ENCODE measurements at places on chromosomes 16 and 17.

GRCh38 chr17:13491916-13492736 is 109.6 kb downstream of the HS3ST3A1 start:
- no peak for DNase-seq

GRCh38 chr17:53463363-53463762 is 359.4 kb upstream of the KIF2B start:
- DNase-seq: no peak

GRCh38 chr16:87939562-87940423 is 3.5 kb upstream of the CA5A start:
- no peak for DNase-seq

GRCh38 chr16:85954927-85955519 is 56.1 kb downstream of the IRF8 start:
- no peak for DNase-seq

DNA sequence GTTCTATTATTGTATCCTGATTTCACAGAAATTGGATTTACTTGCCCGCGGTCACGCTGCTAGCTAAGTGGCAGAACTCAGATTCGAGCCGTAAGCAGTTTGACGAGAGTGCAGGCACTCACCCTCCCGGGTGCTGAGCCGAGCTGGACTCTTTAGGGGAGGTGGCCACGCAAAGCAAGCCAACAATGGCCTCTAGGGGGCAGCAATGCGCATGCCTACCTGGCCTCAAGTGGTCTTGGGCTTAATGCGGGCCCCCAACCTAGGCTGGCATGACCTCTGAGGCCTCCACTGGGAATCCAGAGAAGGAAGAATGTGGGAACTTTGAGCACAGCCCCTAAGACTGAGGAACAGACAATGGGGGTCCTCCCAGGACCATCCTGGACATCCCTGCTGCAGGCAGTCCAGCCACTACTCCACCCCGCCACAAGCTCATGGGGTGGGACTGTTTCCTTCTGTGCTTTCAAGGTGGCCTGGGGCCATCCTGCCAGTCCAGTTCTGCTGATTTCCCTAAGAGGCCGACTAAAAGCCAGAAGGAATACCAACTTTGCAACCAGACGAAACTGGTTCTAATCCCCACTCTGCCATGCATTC is 276.5 kb downstream of the XYLT1 start:
- peak; percentile 38 for DNase-seq

GRCh38 chr16:12584488-12585233 is 219.0 kb downstream of the CPPED1 start:
- no peak for DNase-seq

- DNase-seq: no peak
Measured at GRCh38 chr16:78993346-78993745, 607.2 kb downstream of the MAF start.

DNA sequence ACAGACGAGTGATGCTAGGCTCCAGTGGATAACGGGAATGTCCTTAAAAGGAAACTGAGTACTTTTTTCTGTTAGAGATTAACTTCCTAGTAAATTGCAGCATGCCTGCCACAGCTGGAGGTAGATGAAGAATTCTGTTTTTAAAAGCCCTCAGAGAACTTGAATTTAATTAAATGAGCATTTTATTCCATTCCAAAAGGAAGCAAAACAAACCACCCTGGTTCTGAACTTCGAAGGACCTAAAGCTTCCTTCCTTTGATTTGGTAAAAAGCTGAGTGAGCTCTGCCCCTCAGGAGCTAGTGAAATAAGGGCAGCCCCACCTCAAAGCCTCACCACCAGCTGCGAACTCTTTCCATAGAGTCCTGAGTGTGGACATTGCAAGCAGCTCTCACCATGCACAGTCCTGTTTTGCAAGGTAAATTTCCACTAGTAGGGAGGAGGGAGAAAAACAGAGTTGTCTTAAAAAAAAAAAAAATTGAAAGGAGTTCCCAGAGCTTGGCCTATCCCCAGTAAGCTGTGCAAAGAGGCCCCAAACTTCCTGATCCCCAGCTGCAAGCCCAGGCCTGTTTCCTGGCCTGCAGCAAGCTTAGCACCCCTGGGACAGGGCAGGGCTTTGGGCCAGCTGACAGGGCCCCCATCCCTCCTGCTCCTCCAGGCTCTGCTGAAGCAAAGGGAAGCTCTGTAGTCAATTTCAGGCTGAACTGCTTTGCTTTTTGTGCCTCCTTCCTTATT is 11.2 kb downstream of the CHD9NB start:
- no peak for DNase-seq

- no peak for DNase-seq
Measured at GRCh38 chr17:17508019-17508535, 11.9 kb upstream of the RASD1 start.

DNA sequence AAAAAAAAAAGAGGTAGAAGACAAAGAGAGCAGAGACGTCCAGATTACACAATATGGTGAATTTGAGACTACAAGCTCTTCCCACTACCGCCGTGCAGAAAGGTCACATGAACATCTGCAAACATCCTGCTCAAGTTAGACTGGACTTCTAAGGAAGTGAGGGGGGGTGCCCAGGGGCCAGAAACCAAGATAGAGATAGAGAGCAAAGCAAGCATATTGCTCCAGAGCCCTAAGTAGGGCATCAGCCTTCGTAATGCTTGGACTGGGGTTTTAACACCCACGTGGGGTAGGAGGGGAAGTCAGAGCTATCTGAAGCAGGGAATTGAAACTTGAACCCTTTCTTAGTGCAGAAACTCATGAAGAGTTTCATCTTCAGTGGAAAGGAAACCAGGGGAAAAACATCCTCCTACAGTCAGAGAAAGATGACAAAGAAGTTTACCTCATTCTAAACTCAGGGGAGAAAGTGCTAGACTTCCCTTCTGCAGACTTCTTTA is 8.7 kb downstream of the CLEC19A start:
- peak; percentile 28 for DNase-seq

DNA sequence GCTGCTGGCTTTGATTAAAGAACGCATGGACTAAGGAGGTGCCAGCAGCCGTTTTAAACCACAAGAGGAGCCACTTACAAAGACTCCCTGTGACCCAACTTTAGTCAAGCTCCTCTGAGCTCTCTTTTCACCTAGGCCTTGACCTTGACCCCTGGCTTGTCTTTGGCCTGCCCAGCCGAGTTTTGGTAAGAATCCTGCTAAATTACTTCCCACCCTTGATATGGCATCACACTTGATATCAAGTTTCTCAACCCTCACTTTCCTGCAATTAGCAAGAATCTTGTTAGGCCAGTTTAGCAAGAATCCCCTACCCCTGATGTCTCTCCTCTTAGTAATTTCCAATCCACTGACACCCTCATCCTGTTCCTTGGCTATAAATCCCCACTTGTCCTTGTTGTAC is 232.8 kb upstream of the SALL1 start:
- no peak for DNase-seq

- no peak for DNase-seq
Measured at GRCh38 chr16:56662357-56663354, 4.9 kb downstream of the MT1F start.

DNA sequence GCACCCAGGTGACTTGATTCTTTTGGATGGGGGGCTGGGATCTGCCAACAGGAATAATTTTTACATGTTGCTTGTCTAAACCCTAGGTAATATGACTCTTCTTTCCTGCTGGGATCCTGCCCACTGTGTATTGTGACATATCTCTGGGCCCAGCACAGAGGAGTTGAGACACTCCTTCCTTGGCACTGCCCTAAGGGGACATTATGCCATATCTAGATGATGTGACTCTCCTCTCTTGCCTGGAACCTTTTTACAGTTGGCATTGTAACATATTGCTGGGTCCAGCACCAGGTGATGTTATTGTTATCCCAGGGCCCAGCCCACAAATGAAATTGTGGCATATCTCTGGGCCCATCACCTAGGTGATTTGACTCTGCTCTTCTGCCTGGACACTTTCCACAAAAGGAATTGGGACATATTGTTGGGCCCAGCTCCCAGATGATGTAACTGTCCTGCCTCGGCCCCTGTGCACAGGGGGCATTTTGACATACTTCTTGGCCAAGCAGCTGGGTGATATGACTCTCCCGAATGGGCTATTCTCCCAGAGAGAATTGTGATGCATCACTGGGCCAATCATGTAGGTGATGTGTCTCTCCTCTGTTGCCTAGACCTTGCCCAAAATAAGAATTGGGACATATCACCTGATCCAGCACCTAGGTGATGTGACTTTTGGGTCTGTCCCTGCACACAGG is 1837.7 kb downstream of the TP53TG3F start:
- DNase-seq: no peak

DNA sequence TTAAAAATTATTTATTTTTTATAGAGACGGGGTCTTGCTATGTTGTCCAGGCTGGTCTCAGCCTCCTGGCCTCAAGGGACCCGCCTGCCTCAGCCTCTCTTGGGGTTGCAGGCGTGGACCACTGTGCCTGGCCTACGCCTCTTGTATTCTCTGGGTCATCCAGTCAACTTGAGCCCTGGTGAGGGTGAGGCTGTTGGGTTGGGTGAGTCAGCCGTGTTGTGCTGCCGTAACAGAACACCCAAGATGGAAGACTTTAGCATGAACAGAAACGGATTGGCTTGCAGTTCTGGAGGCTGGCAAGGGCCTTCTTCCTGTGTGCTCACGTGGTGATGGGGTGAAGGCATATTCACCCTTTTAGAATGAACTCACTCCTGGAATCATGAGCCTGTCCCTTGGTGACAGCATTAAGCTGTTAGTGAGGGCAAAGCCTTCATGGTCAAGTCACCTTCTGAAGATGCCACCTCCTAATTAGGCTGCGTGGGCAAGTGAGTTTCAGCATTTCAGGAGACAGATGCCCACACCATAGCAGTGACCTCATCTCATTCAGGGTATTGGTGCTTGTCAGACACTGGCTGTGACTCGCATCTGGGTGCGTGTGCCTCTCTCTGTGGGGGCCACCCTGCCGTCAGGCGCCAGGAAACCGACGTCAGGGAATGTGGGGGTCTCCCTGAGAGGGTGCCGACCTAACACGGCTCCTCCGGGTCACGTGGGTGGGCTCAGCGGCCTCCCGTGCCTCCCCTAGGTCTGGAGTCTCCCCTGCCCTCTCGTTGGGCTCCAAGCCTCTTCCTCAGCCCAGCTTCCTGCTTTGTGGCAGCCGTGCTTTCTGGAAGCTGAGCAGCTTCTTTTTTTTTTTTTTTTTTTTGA is 49.8 kb downstream of the WDR45B start:
- DNase-seq: no peak

DNA sequence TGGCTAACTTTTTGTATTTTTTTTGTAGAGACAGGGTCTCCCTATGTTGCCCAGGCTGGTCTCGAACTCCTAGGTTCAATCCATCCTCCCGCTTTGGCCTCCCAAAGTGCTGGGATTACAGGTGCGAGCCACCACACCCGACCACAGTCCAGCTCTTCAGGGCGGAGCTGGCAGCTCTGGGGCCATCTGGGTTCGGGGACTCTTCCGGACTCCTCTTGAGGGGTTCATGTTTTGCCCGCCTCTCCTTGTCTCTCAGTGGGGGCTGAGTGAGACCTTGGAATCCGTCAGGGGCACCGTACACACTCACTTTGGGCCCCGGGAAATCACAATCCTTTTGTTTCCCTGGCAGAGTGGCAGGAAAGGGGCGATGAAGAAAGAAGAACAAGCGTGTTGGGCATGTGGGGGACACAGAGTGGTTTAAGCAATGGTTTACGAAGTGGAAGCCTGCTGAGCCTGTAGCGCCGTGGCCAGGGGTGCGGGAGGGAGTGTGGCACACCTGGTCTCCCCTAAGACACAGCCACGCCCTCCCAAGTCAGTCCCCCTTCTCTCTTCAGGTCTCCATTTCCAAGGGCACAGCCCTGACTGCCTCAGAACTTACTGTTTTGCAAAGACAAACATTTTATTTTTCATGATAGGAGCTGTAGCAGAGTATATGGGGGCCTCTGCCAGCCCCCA is 26.1 kb downstream of the TNS4 start:
- no peak for DNase-seq
